Posterior vena cava (tissue), 2 donors: ENCODE measurements at places on chromosomes 4 and X. TPM values are rescaled to one million over a fixed set of nuclear protein-coding genes. Genes with fewer than 3 reads are reported as not detected.
A peak's percentile ranks its signal among the peaks of the same experiment; 100 is the strongest.

DNA sequence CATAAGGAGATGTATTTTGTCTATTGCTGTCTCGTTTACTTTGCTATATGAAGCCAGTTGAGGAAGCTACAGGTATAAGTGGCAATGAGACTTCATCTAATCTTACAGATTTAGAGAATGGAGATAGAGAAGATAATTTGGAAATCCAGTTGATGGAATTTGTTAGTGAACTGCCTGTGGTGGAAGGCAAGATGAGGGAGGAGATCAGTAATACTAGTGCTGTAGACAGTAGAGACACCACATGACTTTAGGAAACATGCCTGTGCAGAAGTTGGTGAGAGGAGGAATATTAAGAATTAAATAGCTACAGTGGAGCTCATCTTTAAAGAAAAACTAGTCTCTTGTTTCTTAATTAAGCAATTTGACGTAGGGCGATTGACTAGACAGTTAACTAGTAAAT, 51.3 kb downstream of the RBPJ start:
- DNase-seq = no peak

- no peak for DNase-seq
These were observed 108.4 kb downstream of the SORCS2 start for GRCh38 chr4:7300711-7301095.

GRCh38 chr4:140094438-140095420, 59.3 kb downstream of the MAML3 start:
- peak; percentile 94 for DNase-seq

GRCh38 chrX:122219735-122220134, 964.3 kb upstream of the GRIA3 start:
- DNase-seq = no peak

GRCh38 chr4:53076374-53076958, 214.3 kb downstream of the RASL11B start:
- no peak for DNase-seq

The PCDH11X gene
- 0.60 TPM for total RNA-seq

- no peak for DNase-seq
These were observed 72.1 kb upstream of the ETNPPL start for GRCh38 chr4:108834835-108835384.

The UGT2B10 gene
- not detected for total RNA-seq

GRCh38 chr4:149279331-149279730, 536.3 kb downstream of the IQCM start:
- no peak for DNase-seq

The ITM2A gene
- 67.0 TPM for total RNA-seq

- DNase-seq = no peak
These were observed 30.4 kb upstream of the LAMP2 start for GRCh38 chrX:120499301-120500072.

The TAF7L gene
- total RNA-seq = not detected

DNA sequence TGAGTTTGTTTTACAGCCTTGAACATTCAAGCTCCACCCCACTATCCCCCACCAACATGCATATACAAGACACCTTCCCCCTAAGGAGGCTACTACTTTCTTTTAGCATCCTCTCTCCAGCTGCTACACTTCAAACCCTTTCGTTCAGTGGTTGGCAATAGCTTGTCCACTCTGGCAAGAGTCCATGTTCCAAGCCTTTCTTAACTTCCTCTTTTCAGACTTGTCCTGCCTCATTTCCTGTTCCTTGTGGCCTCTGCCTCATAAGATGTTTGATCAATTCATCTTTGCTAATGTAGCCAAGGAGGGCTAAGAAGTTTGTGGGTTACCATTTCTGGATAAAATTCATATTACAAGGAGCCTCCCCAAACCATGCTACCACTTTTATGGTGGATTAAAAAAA, 20.8 kb upstream of the ZCCHC12 start:
- DNase-seq = no peak

The MUC7 gene
- total RNA-seq = not detected

- no peak for DNase-seq
These were observed 640.3 kb downstream of the TRIML1 start for GRCh38 chr4:188779581-188779980.

DNA sequence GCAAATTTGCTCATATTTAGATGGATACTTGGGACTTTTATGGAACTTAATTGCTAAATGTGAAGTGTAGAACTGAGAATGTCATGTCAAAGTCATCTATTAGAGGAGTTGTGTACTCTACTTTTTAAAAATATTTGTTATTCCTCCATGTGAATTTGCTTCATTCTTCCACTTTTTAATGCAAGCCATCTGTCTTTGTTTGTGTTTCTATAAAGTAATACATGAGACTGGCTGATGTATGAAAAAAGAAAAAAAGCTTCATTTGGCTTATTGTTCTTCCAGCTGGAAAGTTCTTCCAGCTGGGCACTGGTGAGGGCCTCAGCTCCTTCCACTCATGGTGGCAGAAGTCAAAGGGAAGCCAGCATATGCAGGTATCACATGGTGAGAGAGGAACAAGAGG, 114.6 kb upstream of the GRID2 start:
- no peak for DNase-seq

The IL13RA1 gene
- 79.0 TPM for total RNA-seq

The ZNF718 gene
- 6.3 TPM for total RNA-seq

The TMPRSS11F gene
- not detected for total RNA-seq

GRCh38 chr4:99863804-99864203, 30.4 kb downstream of the LAMTOR3 start:
- no peak for DNase-seq

DNA sequence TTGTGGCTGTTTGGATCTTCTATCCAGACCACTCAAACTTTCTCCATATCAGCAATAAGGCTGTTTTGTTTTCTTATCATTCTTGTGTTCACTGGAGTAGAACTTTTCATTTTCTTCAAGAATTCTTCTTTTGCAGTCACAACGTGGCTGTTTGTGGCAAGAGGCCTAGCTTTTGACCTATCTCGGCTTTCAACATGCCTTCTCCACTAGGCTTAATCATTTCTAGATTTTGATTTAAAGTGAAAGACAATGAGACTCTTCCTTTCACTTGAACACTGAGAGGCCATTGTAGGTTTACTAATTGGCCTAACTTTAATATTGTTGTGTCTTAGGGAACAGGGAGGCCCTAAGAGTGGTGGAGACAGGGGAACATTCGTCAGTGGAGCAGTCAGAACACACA, 19.1 kb downstream of the FGF2 start:
- no peak for DNase-seq

GRCh38 chrX:56947699-56948098, 47.6 kb downstream of the SPIN3 start:
- no peak for DNase-seq

DNA sequence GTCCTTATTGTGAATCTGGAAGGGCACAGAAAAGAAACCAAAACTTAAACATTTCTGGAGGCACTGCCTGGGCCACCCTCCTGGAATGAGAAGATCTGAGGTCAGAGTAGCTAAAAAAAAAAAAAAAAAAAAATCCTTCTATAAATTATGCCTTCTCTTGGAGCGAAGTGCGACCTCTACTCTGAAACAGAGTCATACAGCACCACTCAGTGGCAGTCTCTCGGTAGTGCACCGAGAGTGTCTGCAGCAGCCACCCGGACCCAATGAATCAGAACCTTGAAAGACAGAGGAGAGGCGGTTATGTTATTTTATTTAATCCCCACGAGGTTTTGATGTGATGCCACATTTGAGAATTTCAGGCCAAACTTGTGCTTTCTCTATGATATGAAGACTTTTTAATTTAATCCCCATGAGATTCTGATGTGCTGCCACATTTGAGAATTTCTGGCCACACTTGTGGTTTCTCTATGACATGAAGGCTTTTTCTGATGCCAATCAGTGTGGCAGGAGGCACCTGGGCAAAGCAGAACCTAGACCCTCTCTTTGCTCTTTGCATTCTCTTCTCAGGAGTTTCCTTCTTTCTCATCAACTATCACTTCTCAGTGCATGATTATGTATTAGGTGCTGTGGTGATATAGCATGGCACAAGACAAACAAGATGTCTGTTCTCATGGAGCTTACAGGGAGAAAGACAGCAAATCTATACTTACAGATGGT, 5.6 kb upstream of the CT47C1 start:
- DNase-seq = no peak

GRCh38 chrX:120647127-120647526, 17.3 kb upstream of the C1GALT1C1 start:
- no peak for DNase-seq

DNA sequence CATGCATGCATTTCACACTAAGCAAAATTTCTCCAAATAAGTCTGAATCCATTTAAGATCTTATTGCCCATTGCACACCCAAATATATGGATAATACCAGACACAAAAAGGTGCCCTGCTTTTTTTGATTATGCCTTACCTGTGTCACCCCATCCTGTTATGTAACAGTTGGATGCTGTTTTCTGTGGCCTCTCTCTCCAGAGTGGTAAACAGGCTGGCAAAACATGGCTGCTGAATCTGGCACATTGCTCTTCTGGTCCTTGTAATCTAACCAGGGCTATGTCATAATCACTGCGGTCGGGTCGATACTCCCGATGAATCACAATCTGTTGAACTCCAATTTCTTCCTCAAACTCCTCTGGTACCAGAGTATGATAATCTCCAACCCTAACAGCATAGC, 70.1 kb downstream of the PRSS12 start:
- no peak for DNase-seq

The HSFX4 gene
- total RNA-seq = not detected

DNA sequence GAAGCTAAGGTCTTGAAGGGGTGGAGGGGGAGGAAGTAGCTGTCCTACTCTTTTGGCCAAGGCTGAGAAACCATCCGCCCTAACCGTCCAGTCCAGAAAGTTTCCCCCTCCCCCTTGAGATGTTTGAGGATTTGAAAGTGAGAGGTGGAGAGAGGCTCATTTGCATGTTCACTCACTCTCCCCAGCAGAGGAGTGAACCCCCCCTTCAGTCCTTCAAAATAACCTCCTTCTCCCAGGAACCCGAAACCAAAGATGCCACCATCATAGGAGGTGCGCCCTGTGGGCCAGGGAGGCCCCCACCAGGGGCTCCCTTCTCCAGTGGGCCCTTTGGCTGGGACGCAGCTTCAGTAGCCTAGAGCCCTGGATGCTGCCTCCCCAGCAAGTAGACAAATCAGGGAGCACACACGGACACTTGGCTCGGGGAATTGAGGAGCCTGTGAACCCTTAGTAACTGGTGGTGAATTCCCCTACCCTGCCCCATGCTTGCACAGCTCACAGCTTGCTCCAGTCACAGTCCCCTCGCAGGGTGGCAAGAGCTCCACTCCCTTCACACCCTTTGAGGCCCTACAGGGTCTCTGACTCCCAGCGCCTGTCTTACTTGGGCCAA, 25.6 kb downstream of the ELF4 start:
- no peak for DNase-seq

The LEF1 gene
- total RNA-seq = 2.3 TPM

GRCh38 chr4:176084769-176085168, 19.1 kb downstream of the WDR17 start:
- no peak for DNase-seq

- DNase-seq = no peak
These were observed 116.1 kb downstream of the SPCS3 start for GRCh38 chr4:176435901-176436292.

- DNase-seq = no peak
These were observed 224.5 kb downstream of the PCDH18 start for GRCh38 chr4:137307806-137308205.

GRCh38 chrX:77014377-77015372, 432.5 kb upstream of the FGF16 start:
- DNase-seq = no peak

The HUWE1 gene
- 199 TPM for total RNA-seq
